MV-4-11 (cell line): ENCODE measurements at places on chromosomes 2 and 18.

DNA sequence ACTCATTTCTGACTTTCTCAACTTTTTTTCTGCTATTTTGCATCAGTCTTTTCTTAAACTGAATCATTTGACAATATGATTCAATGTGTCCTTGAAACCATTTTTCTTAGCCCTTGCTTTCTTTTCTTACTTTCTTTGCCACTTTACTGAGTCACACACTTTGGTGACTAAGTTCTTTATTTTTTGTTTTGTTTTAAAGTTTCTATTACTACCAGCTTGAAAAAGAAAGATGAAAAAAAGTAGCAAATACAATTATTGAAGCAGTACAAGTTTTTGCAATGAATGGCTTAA lies 116.5 kb downstream of the DOCK10 start:
- DNase-seq = no peak

DNA sequence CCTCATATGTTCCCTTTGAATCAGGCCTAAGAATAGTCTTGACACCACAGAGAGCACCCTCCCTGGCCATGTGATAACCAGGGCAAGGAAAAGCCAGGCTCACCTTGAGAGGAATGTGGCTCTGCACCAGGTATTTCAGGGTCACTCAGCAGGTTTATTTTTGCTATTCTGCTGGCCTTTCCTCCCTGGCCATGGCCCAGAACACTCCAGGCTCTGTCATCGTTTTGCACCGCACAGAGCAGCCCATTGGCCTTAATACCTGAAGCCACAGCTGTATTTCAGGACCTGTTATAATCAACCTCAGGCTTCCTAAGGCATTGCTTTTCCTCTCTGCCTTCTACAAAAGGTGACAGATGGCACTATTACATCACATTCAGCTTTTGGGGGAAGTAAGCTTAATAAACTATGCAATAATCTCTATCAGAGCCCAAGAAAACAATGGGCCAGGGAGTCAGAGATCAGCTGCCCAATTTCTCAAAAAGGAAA lies 668.3 kb downstream of the IRS1 start:
- peak; percentile 41 for DNase-seq

DNA sequence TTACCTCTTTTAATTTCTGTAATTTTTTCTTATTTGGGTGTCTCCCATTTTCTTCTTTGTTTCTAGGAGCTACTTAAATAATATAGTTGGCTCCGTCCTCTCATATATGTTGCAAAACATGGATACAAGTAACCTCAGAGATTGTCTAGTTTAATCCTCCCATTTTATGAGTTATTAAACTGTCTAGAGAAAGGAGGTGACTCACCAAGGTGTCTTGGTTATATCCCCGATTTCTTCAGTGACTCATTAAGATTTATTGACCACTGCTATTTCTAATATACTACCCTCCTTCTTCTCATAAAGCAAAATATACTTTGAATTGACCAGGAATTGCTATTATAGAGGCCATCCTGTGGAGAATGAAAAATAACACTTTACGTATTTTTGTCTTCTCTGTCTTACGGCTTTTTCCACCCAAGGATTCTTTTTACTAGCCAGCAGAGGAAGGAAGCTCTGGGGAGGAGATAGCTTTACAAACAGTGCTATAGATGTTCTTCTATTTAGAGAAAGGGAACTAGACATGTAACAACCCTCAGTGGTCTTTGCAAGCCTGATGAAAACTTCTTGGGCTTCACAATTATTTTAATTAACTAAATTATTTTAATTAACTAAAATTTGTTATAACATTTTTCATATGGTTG lies 300.4 kb upstream of the TNP1 start:
- peak; percentile 39 for DNase-seq

GRCh38 chr2:74548900-74549826 lies 4.6 kb downstream of the LOXL3 start:
- DNase-seq = peak; percentile 24

DNA sequence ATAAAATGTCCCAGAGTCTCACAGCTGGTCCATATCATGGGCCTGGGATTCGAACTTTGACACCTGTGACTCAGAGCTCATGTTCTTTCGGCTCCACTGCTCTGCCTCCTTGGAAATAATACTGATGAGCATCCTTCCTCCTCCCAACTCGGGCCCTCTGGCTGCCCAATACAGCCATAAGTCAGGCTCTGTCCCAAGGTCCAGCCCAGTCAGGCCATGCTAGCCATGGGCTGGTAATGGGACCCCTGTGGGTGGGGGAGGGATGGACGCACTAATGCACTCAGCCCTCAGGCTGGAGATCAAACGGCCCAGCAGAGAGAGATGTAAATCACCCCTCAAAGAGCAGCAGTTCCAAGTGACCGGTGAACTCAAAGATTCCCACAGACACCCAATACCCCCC lies 61.1 kb downstream of the DDX1 start:
- no peak for DNase-seq

DNA sequence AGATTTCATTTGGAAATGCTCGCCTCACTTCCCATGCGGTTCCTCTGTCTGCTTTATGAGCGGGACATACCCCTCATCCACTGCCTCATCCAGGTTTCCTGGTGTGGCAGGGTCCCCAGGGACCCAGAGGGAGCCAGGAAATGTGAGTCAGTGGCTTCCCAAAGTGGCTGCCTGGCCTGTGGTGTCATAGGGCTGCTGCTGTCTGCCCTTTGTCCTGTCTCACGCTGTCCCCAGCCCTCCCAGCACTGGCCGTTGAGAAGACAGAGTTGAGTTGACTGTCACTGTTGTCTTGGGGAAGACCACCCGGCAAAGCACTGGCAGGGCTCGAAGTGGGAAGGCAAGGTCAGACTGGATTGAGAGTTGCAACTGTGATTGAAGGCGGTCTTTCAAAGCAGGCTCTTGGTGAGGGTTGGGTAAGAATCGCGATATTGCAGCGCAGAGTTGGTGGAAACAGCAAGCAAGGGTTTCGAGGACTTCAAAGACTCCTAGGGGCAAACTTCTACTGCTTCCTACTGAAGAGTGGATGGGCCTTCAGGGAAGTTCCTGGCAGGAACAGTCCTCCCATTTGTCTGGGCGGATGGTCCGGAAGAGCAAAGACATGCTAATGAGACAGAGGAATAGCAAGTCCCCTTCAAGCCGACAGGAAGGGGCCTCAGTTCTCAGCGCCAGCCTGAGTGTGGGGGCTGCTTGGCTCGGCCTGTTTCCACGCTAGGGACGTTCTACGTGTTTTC lies 33.9 kb downstream of the RAB31 start:
- DNase-seq = no peak

GRCh38 chr18:9148203-9148552 lies 11.6 kb downstream of the ANKRD12 start:
- no peak for DNase-seq

GRCh38 chr2:108787216-108787541 lies 608 bp downstream of the CCDC138 start:
- no peak for DNase-seq

- no peak for DNase-seq
Measured at GRCh38 chr18:55031164-55031563, 71.9 kb upstream of the CCDC68 start.

GRCh38 chr2:7073901-7074300 lies 156.7 kb downstream of the RNF144A start:
- DNase-seq = no peak

- DNase-seq = no peak
Measured at GRCh38 chr2:101464841-101465240, 10.1 kb downstream of the RFX8 start.

GRCh38 chr2:219557791-219558785 lies 13.3 kb downstream of the OBSL1 start:
- DNase-seq = no peak

- no peak for DNase-seq
Measured at GRCh38 chr2:150465703-150466569, 21.5 kb downstream of the RND3 start.

DNA sequence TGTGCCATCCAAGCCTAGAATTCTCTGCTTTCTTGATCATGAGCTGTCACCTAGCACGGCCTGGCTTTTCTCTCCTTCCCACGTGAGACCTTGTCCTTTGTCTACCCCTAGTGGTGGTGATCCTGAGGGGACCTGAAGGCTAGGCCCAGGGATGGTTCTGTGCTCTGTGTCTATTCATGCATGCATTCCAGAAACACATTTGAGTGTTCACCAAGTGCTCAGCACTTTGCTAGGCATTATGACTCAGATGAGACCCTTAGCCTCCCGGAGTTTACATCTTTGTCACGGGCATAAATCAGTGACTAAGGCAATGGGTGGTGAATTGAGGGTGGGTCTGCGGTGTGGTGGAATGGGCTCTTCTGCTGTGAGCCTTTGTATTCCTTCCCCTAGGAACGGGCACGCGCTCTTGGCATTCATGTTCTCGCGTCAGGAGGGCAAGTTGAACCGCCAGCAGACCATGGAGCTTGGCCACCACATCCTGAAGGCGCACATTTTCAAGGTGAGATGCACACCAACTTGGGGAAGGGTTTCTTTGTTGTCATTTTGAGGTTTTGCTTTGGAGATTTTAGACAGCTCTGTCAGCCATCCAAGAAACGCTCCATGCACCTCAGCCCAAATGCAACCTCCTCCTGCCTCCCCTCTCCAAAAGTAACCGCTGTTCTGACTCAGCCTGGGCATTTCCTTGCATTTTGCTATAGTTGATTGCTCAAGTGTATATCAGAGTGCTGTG lies 100.9 kb downstream of the WDSUB1 start:
- DNase-seq = peak; percentile 11

- DNase-seq = no peak
Measured at GRCh38 chr2:37282746-37283145, 41.9 kb downstream of the PRKD3 start.

DNA sequence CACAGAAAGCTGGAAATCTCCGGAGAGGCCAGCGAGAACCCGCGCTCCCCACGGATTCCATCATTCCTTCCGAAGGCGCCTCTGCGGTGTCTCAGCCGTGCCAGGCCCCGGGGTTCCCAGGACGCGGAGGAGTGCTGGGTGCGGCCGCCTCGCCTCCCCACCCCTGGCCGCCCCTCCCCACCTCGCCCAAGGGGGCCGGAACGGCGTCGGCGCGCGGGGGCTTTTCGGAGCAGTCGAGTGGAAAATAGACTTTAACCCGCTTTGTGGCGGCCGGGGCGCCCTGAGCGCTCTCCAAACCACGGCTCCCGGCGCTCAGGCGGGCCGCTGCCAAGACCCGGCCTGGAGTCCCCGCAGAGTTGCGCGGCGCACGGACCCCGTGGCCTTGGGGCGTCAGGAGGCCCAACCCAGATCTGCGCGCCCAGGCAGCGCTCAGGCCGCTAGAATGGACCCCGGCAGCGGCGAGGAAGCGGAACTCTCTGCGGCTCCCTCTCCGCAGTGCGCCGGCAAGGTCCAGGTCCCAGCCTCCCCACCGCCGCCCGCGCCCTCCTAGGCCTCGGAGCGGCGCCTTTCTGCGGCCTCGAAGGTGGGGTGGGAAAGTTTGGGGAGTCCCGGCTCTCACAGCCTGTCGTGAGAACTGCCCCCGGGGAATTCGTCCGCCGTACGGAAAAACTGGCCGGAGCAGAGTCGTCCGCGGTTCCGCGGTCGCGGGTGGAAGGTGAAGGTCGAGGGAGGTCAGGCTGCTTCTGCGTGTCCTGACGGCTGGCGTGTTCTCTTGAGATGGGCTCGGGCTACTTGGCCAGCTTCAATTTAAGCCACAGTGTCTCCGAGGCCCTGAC lies 1.2 kb upstream of the EMX1 start:
- peak; percentile 33 for DNase-seq

DNA sequence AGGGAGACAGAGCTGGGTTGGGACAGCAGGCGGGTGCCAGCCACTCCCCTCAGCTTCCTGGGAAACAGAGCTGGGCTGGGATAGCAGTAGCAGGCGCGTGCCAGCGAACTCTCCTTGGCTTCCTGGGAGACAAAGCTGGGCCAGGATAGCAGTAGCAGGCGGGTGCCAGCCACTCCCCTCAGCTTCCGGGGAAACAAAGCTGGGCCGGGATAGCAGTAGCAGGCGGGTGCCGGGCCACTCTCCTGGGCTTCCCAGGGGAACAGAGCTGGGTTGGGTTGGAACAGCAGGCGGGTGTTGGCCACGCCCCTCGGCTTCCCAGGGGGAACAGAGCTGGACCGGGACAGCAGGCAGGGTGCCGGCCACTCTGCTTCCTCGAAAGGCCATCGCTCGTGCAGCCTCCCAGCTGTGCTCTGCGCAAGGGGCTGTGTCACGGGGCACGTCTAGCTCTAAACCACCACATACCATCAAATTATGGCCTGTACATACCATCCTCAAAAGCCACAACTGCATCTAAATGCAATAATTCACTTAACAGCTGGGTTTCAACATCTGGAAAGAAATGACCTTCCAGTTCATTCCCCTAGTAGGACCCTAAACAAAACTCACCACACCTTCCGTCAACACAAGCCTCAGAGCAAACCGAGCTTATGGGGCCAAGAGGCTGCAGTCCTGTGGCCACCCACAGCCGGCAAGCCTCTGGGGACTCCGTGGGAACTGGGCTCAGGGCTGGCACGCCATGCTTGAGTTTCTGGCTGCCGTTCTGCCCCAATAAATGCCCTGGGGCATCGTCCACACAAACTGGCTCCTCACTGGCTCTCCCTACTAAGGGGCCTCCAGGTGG lies 228.3 kb downstream of the TWIST2 start:
- DNase-seq = no peak

DNA sequence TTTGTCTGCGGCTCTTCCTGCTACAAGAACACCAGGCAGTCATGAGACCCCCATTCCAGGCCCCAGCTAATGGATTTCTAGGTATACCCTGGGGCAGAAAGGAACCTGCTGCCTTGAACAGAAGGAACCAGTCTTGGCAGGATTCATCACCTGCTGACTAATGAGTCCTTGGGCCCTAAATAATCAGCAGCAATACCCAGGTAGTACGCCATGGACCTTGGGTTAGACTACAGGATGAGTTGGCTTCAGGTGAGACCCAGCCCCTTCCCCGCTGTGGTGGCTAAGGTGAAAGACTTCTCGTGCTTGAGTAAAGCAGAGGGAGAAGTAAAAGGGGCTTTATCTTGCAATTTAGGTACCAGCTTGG lies 105.0 kb downstream of the SPIRE1 start:
- no peak for DNase-seq

DNA sequence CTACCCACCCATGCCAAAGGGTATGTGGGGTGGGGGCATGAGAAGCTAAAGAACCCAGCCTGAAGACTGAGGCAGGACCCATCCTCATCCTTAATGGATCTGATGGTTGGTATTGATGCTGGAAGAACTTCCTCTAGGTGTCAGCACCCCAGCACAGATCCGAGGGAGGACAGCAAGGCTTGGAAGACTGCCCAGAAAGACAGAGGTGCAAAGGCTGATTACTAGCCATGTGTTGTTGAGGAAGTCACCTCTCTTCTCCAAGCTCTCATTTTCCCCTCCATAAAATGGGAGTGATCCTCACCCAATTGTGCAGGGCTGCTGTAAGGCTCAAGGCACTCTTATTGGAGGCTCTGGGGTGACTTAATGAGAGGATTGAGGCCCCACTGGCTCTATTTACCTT lies 256.5 kb downstream of the CELF4 start:
- no peak for DNase-seq

GRCh38 chr2:10383960-10384734 lies 64.0 kb downstream of the ODC1 start:
- DNase-seq = peak; percentile 34
